Skin of body (tissue), 3 donors: ENCODE measurements at places on chromosomes 11 and 22. TPM values are rescaled to one million over a fixed set of nuclear protein-coding genes. Genes with fewer than 3 reads are reported as not detected.

DNA sequence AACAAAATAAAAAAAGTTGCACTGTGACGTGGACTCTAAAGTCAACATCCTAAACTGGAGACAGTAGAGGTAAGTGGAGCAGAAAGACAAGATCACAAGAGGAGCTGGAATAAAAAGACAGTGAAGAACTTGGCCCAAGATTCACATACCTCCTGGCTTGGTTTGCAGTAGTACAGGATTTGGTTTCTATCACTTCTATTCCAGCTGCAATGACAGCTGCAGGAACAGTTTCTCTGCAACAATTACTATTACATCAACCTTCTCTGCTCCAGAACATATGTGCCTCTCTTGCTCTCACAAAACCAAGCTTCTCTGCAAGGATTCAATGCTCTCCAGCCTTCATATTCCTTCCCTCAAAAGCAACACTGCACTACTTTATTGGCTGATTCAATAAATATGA, 7.8 kb upstream of the KDM2A start:
- DNase-seq: peak; percentile 61

- no peak for DNase-seq
These were observed 289.1 kb downstream of the TBC1D22A start for GRCh38 chr22:47051441-47052071.

Gene MSANTD4
- 20.6 TPM for total RNA-seq

DNA sequence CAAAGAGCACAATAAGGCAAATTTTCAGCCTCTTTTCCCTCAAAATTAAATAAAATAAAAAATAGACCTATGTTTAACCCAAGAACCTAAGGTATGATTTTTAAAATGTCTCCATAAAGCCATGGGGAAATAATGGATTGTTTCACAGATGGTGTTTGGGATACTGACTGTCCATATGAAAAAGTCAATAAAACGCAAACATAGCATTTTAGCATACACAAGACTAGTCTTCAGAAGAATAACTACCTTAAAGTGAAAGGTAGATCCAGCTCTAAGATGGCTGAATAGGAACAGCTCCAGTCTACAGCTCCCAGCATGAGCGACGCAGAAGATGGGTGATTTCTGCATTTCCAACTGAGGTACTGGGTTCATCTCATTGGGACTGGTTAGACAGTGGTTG, 16.1 kb downstream of the PTH start:
- no peak for DNase-seq

Gene GALNT18
- total RNA-seq: 12.9 TPM
